Activated T-helper 1 cell treated with Interleukin-2 at 50 U/mL for 16 hours (primary cell): ENCODE measurements at places on chromosomes 4 and X.

GRCh38 chr4:87053176-87053658 is 118.4 kb downstream of the AFF1 start:
- DNase-seq = no peak

DNA sequence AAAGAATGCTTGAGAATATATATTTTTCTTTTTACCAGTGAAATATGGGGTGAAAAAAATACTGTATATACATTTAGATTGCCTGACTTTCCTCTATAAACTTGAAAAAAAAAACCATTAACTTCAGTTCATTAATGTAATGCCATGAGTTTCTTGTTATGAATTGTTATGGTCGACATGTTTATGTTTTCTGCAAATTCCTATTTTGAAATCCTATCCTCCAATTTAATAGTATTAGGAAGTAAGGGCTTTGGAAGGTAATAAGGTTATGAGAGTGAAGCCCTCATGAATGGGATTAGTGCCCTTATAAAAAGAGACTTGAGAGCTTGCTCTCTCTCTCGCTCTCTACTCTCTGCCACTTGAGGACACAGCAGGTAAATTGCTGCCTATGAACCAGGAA is 211.4 kb downstream of the LDB2 start:
- DNase-seq = no peak

GRCh38 chrX:68851082-68851481 is 22.3 kb downstream of the EFNB1 start:
- DNase-seq = no peak

- DNase-seq = no peak
Observed at GRCh38 chr4:83569987-83570386, 34.1 kb downstream of the GPAT3 start.

- DNase-seq = no peak
Observed at GRCh38 chrX:9151772-9152307, 117.9 kb upstream of the FAM9B start.
